ENCODE measurements at places on chromosomes 6 and 20. TPM values are rescaled to one million over a fixed set of nuclear protein-coding genes. Genes with fewer than 3 reads are reported as not detected.
A peak's percentile ranks its signal among the peaks of the same experiment; 100 is the strongest.

Gene C2
- total RNA-seq = 1.2 TPM

Gene ARMH2
- not detected for total RNA-seq

Gene CNKSR3
- 29.6 TPM for total RNA-seq

Gene EYA4
- total RNA-seq = 36.8 TPM

- no peaks in the 10 kb centered on the region for H3K27me3 ChIP-seq
- no peak overlapping the region for H3K4me3 ChIP-seq
- H3K27ac ChIP-seq = no peak overlapping the region
- no peak for DNase-seq
- no peaks in the 10 kb centered on the region for H3K36me3 ChIP-seq
Measured at GRCh38 chr20:22471156-22471836, 113.1 kb downstream of the FOXA2 start.

GRCh38 chr6:115681978-115682775 is 378.5 kb downstream of the FRK start:
- H3K27ac ChIP-seq = no peak overlapping the region
- DNase-seq = no peak
- H3K27me3 ChIP-seq = no peaks in the 10 kb centered on the region
- H3K4me1 ChIP-seq = no peaks in the 10 kb centered on the region
- no peak overlapping the region for H3K4me3 ChIP-seq

DNA sequence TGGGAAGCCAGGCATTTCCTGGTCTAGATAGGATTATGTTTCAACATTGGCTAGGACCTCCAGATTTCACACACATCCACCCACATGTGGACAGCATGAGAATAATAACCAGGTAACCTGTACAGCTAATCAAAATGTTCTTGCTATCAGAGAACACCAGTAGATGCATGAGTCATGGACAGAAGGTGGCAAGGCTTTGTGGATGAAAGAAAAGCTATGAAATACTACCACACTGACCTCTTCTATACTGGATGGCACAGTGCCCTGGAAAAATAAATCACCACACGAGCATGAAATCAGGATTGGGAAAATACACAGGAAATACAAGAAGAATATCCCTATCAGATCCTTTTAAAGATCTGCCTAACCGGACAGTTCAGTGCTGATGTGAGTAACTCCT is 113.0 kb downstream of the GMDS start:
- H3K4me3 ChIP-seq = no peak overlapping the region
- DNase-seq = peak; percentile 44
- H3K27me3 ChIP-seq = no peaks in the 10 kb centered on the region
- peaks cover 22% of the 10 kb centered on the region for H3K4me1 ChIP-seq

DNA sequence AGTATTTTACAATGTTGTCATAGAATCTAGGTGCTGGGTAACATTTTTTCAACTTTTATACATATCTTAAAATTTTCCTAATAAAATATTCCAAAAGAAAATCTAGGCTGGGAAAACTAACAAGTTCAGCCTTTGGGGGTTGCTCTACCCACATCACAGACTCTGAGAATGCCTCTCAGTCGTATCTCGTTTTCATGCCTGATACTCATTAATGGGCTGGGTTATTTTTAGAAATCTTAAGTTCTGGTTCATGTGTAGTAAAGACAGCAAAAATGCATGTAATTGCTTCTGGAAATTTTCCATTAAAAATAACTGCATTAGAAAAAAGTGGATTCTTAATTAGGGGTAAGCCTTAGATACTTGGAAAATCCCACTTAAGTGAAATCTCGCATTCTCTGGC is 149.3 kb downstream of the SLC24A3 start:
- H3K27me3 ChIP-seq = no peaks in the 10 kb centered on the region
- no peak for DNase-seq
- no peaks in the 10 kb centered on the region for H3K4me1 ChIP-seq
- H3K4me3 ChIP-seq = no peak overlapping the region
- H3K27ac ChIP-seq = no peak overlapping the region
- no peaks in the 10 kb centered on the region for H3K36me3 ChIP-seq

DNA sequence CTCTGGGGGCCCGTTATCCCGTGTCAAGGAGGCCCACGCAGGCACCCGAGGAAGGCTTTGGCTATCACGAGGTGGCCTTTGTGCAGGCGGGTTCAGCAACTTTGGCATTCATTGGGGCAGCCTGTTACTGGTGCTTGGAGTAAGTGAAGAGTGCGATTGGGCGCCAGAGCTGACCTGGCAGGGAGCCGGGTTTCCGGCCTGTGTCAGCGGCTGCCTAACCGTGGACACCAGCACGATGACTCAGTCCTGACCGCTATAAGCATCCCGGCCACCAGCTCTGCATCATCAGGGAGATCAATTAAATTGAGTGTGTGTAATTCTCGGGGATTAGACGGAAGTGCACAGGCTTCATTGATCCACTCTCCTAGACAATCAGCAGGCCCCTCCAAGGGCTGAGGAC is 45.9 kb downstream of the CDH4 start:
- DNase-seq = no peak
- peaks cover 25% of the 10 kb centered on the region for H3K27me3 ChIP-seq
- H3K4me3 ChIP-seq = no peak overlapping the region
- H3K4me1 ChIP-seq = 0 out of 2 replicates have a peak, but pooled peaks cover 5% of the 10 kb centered on the region
- H3K36me3 ChIP-seq = no peaks in the 10 kb centered on the region
- no peak overlapping the region for H3K27ac ChIP-seq

- H3K36me3 ChIP-seq = no peaks in the 10 kb centered on the region
- H3K27ac ChIP-seq = peak overlapping the region; percentile 85
- peak overlapping the region; percentile 82 for H3K4me3 ChIP-seq
- H3K4me1 ChIP-seq = peaks cover 2% of the 10 kb centered on the region
Measured at GRCh38 chr6:144285798-144286502, 815 bp downstream of the UTRN start.

DNA sequence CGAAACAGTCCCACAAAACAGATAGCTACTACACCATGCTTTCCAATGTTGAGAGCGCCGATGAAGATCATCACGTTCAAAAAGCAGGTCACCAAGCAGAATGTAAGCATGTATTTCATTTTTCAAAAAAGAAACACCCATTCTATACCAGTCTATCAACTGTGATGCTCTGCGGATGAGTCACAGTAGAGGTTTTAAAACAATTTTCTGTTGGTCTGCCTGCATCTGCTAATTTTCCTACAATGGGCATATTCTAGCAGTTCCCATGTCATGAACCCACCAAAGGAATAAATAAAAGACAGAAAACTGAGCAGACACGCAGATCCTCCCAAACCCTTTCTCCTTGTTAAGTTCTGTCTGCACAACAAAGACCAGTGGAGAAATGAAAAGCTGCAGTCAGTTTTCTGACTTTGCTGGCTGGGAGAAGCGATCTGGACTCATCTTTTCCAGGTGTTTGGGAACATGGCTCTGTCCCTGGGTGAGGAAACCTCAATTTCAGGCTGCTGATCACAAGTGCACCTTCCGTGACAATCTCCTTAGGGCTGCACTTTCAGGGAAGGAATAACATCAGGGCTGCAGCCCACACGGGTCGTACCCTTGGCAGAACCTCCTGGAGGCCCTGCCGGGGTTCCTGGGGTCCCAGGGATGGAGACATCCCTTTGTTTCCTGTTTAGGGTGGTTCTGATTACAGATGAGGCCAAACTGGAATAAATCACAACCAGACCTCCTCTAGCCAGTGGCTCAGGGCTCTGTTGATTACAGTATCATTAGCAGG is 200.1 kb downstream of the BMP7 start:
- peaks cover 14% of the 10 kb centered on the region for H3K4me1 ChIP-seq
- H3K36me3 ChIP-seq = no peaks in the 10 kb centered on the region
- no peak overlapping the region for H3K4me3 ChIP-seq
- H3K27me3 ChIP-seq = peaks cover 48% of the 10 kb centered on the region
- no peak overlapping the region for H3K27ac ChIP-seq
- DNase-seq = no peak

GRCh38 chr6:76435174-76435573 is 362.7 kb upstream of the IMPG1 start:
- no peaks in the 10 kb centered on the region for H3K4me1 ChIP-seq
- no peaks in the 10 kb centered on the region for H3K36me3 ChIP-seq
- no peaks in the 10 kb centered on the region for H3K27me3 ChIP-seq
- no peak overlapping the region for H3K27ac ChIP-seq

DNA sequence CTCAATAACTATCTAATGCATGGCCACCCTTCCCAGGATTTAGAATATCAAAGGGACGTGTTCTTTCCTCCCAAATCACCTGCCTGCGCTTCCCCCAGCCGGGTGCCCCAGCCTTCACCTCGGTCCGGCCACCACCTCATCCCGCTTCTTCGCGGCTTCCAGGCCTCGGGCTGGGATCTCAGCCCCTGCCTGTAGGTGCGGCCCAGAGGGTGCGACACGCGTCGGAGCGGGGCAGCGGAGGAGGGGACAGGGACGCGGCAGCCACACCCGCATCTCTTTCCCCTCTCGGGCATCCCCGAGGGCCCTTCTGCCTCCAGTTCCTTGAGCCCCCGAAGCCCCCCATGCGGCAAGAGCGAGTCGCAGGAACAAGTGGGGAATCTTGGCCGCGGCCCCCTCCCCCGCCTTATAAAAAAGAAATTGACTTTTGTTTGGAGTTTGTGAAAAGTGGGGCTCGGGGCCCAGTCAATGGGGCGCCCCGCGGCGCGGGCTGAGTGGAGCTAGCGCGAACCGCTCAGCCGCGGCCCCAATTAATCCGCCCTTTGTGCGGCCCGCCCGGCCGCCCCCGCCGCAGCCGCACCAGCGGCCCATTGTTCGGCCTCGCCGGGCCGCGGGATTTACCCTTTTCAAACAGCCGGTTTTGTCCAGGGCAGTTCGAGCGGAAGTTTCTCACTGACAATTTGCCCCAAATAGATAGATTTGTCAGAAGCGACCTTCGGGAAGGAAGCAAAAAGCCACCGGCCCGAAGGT is 8.4 kb upstream of the NR2E1 start:
- H3K27me3 ChIP-seq = no peaks in the 10 kb centered on the region
- H3K4me3 ChIP-seq = no peak overlapping the region
- DNase-seq = no peak

GRCh38 chr20:47111576-47111975 is 216.9 kb downstream of the EYA2 start:
- peaks cover 22% of the 10 kb centered on the region for H3K36me3 ChIP-seq
- no peak overlapping the region for H3K4me3 ChIP-seq
- H3K27me3 ChIP-seq = no peaks in the 10 kb centered on the region

DNA sequence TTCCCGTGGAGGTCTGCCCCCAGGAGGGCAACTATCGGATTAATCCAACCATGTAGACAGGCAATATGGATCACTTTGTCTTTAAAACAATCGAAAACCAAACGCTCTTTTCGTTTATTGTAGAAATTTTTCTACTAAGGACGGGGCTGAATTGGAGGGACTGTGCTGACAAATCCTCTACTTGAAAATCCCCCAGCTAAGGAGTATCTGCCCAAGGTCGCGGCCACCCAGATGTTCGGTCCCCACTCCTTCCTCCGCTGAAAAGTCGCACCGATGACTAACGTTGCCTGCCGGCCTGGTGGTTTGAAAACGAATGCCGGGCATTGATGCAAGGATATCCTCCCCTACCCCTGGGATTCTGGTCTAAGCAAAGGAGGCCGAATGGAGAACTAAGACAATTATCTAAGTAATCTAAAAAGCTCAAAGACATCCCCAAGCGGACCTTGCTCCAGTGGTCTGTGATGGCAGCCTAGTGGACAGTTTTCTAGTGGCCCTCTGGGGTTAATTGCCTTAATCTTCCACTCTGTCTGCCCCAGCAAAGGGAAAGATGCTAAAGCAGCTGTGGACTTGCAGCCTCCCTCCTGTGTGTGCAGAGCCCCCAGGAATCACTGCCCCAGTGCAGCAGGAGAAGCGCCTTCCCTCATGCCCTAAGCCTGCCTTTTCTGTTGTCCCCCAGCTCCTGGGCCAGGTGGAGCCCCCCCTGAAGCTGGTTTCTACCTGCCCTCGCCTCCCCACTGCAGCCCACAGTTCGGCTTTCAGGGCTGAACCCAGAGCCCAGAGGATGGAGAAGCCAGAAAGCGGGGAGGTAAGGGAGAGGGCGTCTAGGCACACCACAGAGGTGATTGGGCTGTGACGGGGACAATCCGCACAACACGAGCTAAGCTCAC is 3.6 kb upstream of the FOXC1 start:
- H3K27me3 ChIP-seq = no peaks in the 10 kb centered on the region
- no peaks in the 10 kb centered on the region for H3K4me1 ChIP-seq
- no peaks in the 10 kb centered on the region for H3K36me3 ChIP-seq
- no peak overlapping the region for H3K4me3 ChIP-seq
- no peak overlapping the region for H3K27ac ChIP-seq
- DNase-seq = no peak

DNA sequence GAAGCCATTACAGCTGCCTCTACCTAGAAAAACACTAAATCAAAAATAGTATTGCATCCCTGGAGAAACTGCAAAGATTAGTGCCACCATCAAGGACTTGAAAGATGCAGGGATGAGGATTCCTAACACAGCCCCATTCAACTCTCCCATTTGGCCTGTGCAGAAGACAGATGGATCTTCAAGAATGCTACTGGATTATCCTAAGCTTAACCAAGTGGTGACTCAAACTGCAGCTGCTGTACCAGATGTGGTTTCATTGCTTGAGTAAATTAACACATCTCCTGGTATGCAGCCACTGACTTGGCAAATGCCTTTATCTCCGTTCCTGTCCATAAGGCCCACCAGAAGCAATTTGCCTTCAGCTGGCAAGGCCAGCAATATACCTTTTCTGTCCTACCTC is 117.4 kb downstream of the TBC1D32 start:
- H3K27ac ChIP-seq = no peak overlapping the region
- no peaks in the 10 kb centered on the region for H3K4me1 ChIP-seq
- DNase-seq = peak; percentile 50

DNA sequence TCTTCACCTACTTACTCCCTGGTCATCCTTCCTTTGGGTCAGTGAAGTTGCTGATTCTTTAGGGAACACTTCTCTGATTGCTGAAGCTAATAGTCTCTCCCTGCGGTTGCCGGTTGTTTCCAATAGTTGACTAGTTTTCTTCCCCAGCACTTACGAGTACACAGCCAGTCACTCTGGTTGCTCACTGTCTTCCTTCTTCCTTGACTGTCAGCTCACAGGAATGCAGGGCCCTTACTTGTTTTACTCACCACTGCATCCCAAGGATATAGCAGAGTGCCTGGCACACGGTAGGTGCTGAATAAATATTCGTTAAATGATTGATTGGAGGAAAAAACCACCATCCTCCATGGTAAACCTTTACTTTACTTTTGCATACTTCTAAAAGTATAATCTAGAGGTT is 345.0 kb downstream of the QKI start:
- no peak overlapping the region for H3K4me3 ChIP-seq
- H3K27me3 ChIP-seq = no peaks in the 10 kb centered on the region
- no peaks in the 10 kb centered on the region for H3K36me3 ChIP-seq
- no peak overlapping the region for H3K27ac ChIP-seq

- DNase-seq = peak; percentile 76
- peaks cover 9% of the 10 kb centered on the region for H3K4me1 ChIP-seq
- peak overlapping the region; percentile 57 for H3K27ac ChIP-seq
- H3K36me3 ChIP-seq = peaks cover 10% of the 10 kb centered on the region
Measured at GRCh38 chr6:15495375-15495901, 167.4 kb downstream of the DTNBP1 start.

DNA sequence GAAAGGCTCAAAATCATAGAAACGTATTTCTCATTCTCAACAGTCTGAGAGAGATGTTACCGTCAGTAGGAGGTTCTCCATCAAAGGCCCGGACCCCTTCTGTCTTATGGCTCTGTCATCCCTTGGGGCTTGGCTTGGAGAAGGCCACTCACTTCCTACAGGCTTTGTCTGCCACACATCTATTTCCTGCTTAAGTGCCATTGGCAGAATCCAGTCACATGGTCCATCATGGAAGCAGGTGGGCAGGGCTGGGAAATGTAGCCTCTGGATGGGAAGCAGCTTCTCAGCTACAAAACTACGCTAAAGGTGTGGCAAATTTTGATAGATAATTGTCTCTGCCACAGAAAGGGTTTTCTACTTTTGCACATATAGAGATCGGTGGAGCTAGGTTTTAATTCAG is 12.6 kb upstream of the ZFP64 start:
- no peaks in the 10 kb centered on the region for H3K36me3 ChIP-seq
- H3K27me3 ChIP-seq = no peaks in the 10 kb centered on the region
- H3K4me1 ChIP-seq = no peaks in the 10 kb centered on the region
- no peak overlapping the region for H3K4me3 ChIP-seq
- peak; percentile 22 for DNase-seq
- H3K27ac ChIP-seq = no peak overlapping the region

Data from SJCRH30 (cell line).